ENCODE measurements at places on chromosomes 11 and 22.

GRCh38 chr22:19533049-19533626 is 8.9 kb upstream of the CLDN5 start:
- no peak for DNase-seq

DNA sequence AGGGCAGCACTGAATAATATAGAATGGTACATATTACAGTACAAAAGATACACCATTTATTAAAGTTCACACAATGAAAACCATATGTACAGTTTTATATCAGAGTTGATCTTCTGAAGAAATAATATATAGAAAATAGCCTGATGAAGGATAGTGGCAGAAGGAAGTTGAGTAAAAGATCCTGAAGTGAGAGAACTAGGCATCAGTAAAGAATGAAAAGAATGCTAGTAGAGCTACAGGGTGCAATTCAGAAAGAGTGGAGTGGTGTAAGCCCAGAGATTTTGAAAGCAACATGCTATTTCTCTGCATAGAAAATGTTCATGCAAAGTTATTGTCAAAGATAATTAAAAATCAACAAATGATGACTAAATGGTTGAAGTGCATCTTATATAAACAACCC is 1552.7 kb upstream of the TENM4 start:
- DNase-seq: no peak

GRCh38 chr11:94243571-94244515 is 60.5 kb upstream of the IZUMO1R start:
- DNase-seq: no peak

DNA sequence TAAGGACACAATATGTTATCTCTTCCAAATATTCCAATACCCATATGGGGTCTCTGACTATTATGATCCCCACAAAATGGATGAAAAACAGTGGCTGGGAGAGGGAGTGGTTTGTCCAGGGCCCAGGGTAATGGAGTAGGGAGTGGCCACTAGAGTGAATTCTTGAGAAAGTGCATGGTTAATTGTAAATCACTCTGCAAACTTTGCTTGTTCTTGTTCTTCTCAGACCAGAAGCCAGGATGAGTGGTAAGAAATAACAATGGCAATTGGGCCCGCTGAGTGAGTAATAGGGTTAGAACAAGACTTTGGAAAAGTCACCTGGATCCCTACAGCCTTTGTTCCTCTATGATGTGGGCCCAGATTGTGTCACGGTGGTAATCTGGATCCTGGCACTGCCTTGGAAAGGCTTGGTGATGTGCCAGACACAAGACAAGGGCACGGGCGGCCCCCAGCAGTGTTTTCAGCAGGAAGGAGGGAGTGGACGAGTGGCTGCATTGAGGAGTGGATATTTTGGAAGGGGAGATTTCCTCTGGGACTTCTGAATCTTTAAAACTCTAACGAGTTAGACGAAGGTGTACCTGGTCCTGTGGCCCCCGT is 18.2 kb upstream of the KIRREL3 start:
- DNase-seq: no peak

GRCh38 chr11:1817000-1817399 is 17.8 kb upstream of the SYT8 start:
- no peak for DNase-seq

DNA sequence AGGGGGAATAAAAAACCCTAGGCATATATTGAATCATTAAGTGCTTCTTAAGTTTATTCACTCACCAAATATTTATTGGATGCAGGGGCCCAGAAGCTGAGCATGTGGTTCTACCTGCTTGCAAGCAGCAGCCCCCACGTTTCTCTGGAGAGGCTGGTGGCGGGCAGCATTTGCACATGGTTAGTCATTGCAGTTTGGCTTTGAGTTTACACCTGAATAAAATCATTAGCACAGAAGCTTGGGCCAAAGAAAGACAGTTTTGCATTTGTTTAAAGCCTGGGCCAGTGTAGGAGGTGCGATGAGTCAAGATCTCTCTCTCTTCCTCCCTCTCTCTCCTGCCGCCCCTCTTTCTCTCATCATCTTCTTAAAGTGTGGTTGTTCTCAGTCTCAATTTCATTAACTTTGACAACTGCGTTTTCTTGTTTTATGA is 72.6 kb downstream of the C22orf31 start:
- DNase-seq: no peak

DNA sequence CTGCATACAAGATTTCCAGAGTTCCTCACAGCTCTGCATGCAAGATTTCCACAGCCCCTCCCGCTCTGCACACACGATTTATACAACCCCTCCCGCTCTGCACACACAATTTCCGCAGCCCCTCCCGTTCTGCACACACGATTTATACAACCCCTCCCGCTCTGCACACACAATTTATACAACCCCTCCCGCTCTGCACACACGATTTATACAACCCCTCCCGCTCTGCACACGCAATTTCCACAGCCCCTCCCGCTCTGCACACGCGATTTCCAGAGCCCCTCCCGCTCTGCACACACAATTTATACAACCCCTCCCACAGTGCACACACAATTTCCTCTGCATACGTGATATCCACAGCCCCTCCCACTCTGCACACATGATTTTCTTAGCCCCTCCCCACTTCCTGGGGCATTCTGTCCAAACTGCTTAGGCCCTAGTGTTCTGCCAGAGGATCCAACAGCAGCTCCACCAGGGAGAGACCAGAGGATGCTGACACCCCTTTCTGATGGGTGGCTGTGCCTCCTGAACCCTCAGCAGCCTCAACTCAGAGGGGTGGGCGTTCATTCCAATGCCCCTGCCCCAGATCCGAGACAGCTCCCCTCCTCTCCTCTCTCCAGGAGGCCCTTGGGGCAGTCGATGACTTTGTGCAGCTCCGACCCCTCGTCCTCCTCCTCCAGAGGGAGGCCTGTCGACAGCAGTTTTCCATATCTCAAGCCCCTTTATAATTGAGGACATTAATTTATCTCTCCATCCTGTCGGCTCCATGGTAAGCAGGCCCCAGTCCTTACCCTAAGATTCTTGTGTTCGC is 671.7 kb downstream of the BRD1 start:
- DNase-seq: no peak

DNA sequence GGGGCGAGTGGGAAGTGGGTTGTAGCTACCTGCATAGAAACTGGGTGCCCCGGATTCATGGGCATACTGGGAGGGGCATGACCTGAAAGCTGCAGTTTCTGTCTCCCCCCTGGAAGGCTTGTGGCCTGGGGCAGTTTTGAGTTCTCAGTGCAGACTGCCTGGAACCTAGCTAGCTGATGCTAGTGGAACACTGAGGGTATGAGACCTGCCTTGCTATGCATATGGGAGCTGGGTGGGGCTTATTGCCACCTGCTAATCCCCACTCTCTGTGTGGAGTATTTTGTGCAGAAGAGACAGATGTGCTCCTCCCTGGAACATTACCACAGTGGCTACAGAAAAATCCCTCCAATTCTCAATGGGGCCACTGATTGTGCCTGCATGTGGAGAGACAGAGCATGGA is 11.7 kb upstream of the OR56B4 start:
- DNase-seq: no peak

DNA sequence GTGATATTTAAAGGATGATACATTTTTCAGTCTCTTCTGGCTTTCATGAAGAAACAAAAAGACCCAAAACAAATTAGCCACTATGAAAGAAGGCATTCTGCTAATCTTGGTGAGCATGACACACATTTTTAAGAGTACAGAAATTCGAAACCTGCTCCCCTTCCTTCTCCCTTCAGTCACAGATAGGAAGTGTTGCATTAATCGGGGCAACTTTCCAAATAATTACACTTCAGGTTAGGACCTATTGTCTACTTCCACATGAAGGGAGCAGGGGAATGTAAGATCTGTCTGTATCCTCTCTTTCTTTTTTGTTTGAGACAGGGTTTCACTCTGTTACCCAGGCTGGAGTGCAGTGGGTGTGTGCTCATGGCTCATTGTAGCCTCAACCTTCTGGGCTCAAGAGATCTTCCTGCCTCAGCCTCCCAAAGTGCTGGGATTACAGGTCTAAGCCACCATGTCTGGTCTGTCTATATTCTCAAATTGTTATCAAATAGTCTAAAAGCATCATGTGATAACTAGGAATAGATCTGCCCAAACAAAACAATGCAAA is 45.8 kb downstream of the NCAM1 start:
- no peak for DNase-seq

DNA sequence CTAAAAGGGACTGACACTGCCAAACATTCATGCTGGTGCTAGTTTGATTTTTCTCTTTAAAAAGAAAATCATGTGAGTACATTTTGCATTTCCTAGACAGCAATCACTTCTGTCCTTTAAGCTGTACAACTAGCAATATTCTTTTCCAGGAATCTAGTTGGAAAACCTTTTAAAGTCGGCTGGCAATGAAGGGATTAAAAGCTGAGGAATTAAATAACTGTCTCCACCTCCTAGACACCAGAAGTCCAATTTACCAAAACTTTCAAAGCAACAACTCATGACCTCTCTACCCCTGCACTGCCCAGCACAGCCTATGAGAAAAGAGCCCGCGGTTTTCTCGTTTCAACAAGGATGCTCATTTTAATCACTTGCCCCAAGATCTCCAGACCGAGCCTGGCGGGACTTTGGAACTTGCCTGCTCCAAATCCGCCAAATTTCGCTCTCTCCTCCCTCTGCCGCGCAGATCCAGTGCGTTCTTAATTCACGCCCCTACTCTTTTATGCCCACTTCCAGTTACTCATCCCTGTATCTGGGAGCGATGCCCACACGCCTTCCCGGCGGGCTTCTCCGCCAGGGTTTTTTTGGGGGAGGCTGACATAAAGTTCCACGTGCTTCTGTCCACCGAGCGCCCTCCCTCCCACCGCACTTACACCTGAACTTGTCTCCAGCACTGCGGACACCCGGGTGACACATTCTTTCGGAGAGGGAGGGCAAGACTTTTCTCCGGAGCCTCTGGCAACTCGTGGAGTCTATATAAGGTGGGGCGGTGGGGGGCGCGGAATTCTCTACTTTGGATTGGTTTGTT is 2.5 kb downstream of the MPPED2 start:
- DNase-seq: no peak

DNA sequence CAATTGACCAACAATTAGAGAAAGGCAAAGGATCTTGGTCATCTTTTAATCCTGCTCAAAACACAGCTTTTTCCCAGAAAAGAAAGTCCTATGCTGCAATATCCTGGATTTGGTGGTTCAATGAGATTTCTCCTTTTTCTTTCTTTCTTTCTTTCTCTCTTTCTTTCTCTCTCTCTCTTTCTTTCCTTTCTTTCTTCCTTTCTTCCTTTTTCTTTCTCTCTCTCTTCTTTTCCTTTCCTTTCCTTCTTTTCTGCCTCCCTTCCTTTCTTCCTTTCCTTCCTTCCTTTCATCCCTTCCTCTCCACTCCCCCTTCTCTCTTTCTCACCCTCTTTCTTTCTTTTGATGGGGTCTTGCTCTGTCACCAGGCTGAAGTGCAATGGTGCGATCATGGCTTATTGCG is 31.7 kb upstream of the MSANTD2 start:
- DNase-seq: no peak

DNA sequence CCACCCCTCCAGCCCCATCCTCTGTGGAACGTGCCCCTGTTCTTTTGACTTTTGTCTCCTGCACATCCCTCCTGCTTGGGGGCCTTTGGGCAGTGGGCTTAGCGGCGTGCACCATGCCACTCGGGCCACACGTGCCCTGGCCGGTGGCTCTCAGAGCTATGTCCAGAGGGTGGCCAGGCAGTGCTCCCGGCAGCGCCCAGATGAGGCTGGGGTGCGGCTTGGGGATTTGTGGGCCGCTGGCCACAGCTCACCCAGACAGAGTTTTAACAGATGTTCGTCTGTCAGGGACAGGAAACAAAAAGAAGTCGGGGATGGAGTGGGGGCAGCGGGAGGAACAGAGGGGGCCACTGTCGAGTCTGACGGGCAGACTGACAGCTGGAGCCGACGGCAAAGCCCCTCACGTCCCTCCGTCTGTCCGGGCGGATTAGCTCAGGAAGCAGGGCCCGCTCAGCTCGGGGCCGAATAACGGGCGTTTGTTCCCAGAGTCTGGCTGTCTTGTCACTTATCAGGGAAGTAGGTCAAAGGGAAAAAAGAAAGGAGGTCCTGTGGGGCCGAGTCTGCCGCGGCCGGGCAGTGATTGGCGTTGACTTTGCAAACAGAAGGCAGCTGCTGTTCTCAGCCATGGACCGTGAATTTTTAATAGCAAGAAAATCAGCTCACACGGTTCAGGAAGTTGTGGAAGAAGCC is 61.6 kb downstream of the LRP5 start:
- DNase-seq: no peak

GRCh38 chr22:23754980-23755636 is 883 bp upstream of the VPREB3 start:
- no peak for DNase-seq

DNA sequence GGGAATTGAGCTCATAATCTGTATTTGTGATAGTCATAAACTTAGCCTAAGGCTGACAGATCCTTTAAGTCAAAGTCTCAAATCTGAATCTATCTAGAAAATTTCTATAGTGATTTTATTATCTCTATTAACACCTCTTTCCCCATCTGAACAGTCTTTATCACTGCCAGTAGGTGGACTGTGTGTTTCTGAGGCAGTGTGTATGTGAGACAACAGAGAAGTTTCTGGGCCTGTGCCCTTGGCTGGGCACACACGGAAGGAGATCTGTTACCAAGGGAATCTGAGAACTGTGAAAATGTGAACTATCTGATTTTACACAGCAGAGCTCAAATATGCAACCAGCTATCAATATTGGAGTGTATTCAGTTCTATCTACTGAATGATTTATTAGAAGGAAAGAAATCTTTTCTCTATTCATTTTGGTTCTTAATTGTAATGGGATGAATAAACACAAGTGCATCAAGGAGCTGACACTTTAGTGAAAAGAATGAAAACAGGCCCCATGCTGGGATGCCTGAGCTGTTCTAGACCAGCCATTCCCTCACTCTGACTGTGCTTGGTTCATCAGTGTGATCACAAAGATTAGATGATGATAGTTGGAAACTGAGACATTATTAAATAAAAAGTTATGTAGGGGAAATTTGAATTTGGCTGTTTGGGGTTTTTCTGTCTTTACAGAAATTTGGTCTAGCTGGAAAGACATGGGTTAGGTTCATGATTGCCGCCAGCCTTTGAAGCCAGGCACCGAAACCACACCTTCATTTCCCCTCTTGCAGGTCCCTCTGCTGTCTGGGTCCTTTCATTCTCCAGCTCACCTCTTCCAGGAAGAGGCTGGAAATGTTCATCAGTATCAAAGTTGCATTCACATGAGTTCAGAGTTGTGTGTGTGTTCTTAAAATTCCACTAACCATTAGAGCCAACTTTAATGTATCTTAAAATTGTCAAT is 68.1 kb downstream of the LIF start:
- DNase-seq: no peak

DNA sequence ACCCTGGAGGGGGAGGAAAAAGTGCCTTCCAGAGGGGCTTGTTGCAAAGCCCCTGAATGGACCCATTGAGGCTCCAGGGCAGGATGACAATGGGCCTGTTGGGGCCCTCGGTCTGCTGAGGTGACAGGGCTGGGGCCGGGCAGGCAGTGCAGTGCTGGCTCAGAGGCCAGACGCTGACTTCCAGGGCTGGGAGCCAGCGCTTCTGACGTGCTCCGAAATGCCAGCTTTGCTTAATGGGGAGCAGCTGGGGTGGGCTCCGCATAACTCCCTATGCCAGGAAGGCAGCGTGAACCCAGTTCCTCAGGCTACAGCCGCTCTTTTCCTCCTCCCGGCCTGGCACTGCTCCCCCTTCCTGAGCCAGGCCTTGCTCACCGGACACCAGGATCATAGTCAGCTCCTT is 17.7 kb downstream of the NAV2 start:
- DNase-seq: no peak

- no peak for DNase-seq
Observed at GRCh38 chr11:16193897-16194381, 162.4 kb downstream of the SOX6 start.

Measured in BJ (cell line).